Muscle of back (tissue), 13 donors: ENCODE measurements at places on chromosomes 16 and 17. TPM values are rescaled to one million over a fixed set of nuclear protein-coding genes. Genes with fewer than 3 reads are reported as not detected.

The CLDN9 gene
- polyA plus RNA-seq, result 0.97 TPM

The NXPH3 gene
- 1.5 TPM for polyA plus RNA-seq

The MYL11 gene
- 4,606 TPM for polyA plus RNA-seq

The ARL16 gene
- 25.3 TPM for polyA plus RNA-seq

The ORC6 gene
- 11.4 TPM for polyA plus RNA-seq

The ORMDL3 gene
- 42.2 TPM for polyA plus RNA-seq

The TMED6 gene
- 0.97 TPM for polyA plus RNA-seq

The CCL7 gene
- not detected for polyA plus RNA-seq

The HIGD1B gene
- 3.0 TPM for polyA plus RNA-seq

The OTOA gene
- polyA plus RNA-seq, result not detected

The TAC4 gene
- 2.0 TPM for polyA plus RNA-seq

The GINS2 gene
- 12.1 TPM for polyA plus RNA-seq

The KRTAP16-1 gene
- not detected for polyA plus RNA-seq

The B4GALNT2 gene
- polyA plus RNA-seq, result 0.05 TPM

The KRT16 gene
- polyA plus RNA-seq, result 0.84 TPM

The WSB1 gene
- polyA plus RNA-seq, result 157 TPM

The ARHGAP44 gene
- polyA plus RNA-seq, result 7.1 TPM

The UNC13D gene
- polyA plus RNA-seq, result 2.9 TPM

The ABAT gene
- polyA plus RNA-seq, result 17.5 TPM

The WNK4 gene
- 0.56 TPM for polyA plus RNA-seq

The STAC2 gene
- 0.30 TPM for polyA plus RNA-seq

The KLHL36 gene
- polyA plus RNA-seq, result 14.1 TPM

The ZPBP2 gene
- polyA plus RNA-seq, result 0.11 TPM

The ITGAX gene
- polyA plus RNA-seq, result 0.58 TPM

The CCL4L2 gene
- polyA plus RNA-seq, result 3.2 TPM

The KNOP1 gene
- polyA plus RNA-seq, result 16.5 TPM

The ACAP1 gene
- polyA plus RNA-seq, result 8.4 TPM

The POLR2A gene
- 67.4 TPM for polyA plus RNA-seq

The CDC42EP4 gene
- polyA plus RNA-seq, result 19.4 TPM

The KRTAP2-3 gene
- polyA plus RNA-seq, result not detected

The ZFPM1 gene
- 2.0 TPM for polyA plus RNA-seq

The SDK2 gene
- 25.9 TPM for polyA plus RNA-seq

The SNAI3 gene
- 8.5 TPM for polyA plus RNA-seq

The TVP23A gene
- polyA plus RNA-seq, result 3.8 TPM

The EXOC3L1 gene
- 8.4 TPM for polyA plus RNA-seq

The BRIP1 gene
- 3.6 TPM for polyA plus RNA-seq

The KRT24 gene
- not detected for polyA plus RNA-seq

The CCL8 gene
- polyA plus RNA-seq, result 1.7 TPM

The PRR35 gene
- polyA plus RNA-seq, result not detected

The TP53TG3F gene
- polyA plus RNA-seq, result not detected

The MYADML2 gene
- polyA plus RNA-seq, result 23.5 TPM

The KRTAP4-1 gene
- not detected for polyA plus RNA-seq

The SLC5A10 gene
- polyA plus RNA-seq, result 0.28 TPM

The GPR179 gene
- 0.79 TPM for polyA plus RNA-seq

The WFIKKN2 gene
- polyA plus RNA-seq, result 0.85 TPM

The FNDC8 gene
- 0.11 TPM for polyA plus RNA-seq

The PLXDC1 gene
- polyA plus RNA-seq, result 7.4 TPM

The SYNGR3 gene
- polyA plus RNA-seq, result 0.94 TPM

The KRT36 gene
- polyA plus RNA-seq, result not detected
